ENCODE measurements at places on chromosomes 7 and 10. TPM values are rescaled to one million over a fixed set of nuclear protein-coding genes. Genes with fewer than 3 reads are reported as not detected.

The H2BK1 gene
- not detected for total RNA-seq

DNA sequence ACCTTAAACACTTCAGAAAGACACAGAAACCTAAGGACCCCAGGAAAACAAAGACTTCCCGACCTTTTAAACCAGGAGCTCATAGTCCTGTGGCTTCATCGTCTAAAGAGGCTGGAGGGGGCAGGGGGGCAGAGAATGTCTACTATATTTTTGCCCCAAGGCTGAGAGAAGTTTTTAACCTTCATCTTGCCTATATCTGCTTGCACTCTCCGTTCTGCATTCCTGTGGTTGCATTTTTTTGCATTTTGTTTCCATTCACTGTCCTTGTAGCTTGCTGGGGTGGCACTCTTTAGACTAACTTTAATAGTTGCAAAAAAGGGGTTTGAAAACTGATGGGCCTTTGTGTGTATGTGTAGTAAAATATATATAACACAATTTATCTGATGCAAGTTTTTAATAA lies 23.7 kb downstream of the PRKAR2B start:
- no peak overlapping the region for H3K27ac ChIP-seq
- H3K36me3 ChIP-seq, result no peaks in the 10 kb centered on the region
- DNase-seq, result no peak
- H3K27me3 ChIP-seq, result no peaks in the 10 kb centered on the region

The PILRA gene
- total RNA-seq, result 1.9 TPM

DNA sequence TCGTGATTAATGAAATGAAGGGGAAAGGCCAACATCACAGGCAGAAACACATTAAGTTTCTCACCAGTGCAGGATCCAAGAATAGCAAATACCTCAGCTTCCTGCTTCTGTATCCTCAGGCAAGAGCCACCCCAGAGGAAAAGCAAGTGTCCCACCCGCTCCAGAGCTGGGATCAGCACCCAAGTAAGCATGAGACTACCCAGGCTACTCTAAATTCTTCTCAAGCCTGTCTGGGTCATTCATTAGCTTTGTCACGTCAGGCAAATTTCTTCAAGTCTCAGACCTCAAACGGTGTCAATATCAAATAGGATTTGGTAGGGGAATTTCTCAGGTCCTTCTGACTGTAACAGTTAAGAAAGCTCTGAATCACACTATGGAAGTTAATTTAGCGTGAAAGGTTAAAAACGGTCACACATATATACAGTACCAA lies 59.0 kb downstream of the GNA12 start:
- DNase-seq, result no peak
- H3K4me3 ChIP-seq, result no peak overlapping the region
- H3K4me1 ChIP-seq, result no peaks in the 10 kb centered on the region
- H3K27ac ChIP-seq, result no peak overlapping the region
- no peaks in the 10 kb centered on the region for H3K27me3 ChIP-seq
- H3K36me3 ChIP-seq, result no peaks in the 10 kb centered on the region

DNA sequence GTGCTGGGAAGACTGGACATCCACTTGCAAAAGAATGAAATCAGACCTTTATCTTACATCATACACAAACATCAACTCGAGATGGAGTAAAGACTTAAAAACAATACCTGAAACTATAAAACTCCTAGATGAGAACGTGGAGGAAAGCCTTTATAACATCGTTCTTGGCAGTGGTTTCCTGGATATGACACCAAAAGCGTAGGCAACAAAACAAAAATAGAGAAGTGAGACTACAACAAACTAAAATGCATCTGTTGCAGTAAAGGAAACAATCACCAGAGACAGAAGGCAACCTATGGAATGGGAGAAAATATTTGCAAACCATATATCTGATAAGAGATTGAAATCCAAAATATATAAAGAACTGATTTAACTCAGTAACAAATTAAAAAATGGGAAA lies 33.3 kb downstream of the CC2D2B start:
- H3K36me3 ChIP-seq, result no peaks in the 10 kb centered on the region
- DNase-seq, result no peak
- H3K27ac ChIP-seq, result no peak overlapping the region
- no peaks in the 10 kb centered on the region for H3K27me3 ChIP-seq
- no peak overlapping the region for H3K4me3 ChIP-seq
- H3K4me1 ChIP-seq, result no peaks in the 10 kb centered on the region

DNA sequence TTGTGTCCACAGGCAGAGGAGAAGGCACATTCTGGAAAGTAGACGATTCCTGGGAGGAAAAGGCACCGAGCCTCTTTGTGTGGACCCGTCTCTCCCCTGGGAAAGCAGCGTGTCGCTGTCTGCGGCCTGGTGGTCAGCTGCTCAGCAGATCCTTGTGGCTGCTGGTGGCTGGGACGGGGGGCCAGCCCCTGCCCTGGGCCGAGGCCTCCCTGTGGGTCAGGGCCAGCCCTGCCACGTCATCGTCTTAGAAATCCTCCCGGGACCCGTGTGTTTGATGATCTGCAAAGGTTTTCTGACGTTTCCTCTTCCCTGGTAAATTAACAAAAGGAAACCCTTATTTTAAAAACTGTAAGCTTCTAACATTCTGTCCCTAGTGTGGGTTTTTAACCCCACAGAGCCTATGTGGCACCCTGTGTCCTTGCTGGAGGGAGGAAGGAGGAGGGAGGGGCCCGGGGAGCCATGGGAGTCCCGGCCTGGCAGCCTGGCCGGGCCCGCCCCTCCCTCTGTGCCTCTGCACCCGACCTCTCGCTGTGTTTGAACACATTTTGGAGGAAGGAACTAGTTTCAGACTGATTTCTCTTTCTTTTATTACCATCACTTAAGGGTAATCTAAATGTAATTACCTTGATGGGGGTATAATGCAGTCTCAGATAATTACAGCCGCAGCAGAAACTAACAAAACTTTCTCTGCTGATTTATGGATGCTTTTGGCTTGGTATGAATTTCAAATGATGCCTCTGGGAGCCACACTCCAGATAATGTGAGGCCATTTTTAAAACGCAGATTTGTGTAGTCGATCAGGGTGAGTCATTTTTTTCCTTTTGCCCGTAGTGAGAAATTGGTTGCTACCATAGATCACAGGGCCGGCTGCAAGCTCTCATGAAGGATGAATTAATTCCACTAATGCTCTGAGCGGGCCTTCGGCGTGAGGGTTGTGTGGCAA lies 85.5 kb downstream of the NKX6-2 start:
- peaks cover 17% of the 10 kb centered on the region for H3K4me1 ChIP-seq
- peak; percentile 72 for DNase-seq
- H3K27ac ChIP-seq, result peak overlapping the region; percentile 78
- H3K36me3 ChIP-seq, result no peaks in the 10 kb centered on the region

- H3K36me3 ChIP-seq, result no peaks in the 10 kb centered on the region
- no peaks in the 10 kb centered on the region for H3K27me3 ChIP-seq
- H3K27ac ChIP-seq, result no peak overlapping the region
- DNase-seq, result no peak
- no peak overlapping the region for H3K4me3 ChIP-seq
Measured at GRCh38 chr10:130630135-130630534, 493.9 kb downstream of the GLRX3 start.

GRCh38 chr7:22325671-22326070 lies 31.3 kb downstream of the RAPGEF5 start:
- DNase-seq, result no peak
- no peaks in the 10 kb centered on the region for H3K27me3 ChIP-seq
- no peaks in the 10 kb centered on the region for H3K36me3 ChIP-seq
- H3K4me1 ChIP-seq, result peaks cover 44% of the 10 kb centered on the region
- no peak overlapping the region for H3K4me3 ChIP-seq

- no peak overlapping the region for H3K27ac ChIP-seq
- H3K4me1 ChIP-seq, result no peaks in the 10 kb centered on the region
- H3K36me3 ChIP-seq, result no peaks in the 10 kb centered on the region
- H3K4me3 ChIP-seq, result no peak overlapping the region
Measured at GRCh38 chr10:16116404-16117304, 256.3 kb upstream of the MINDY3 start.

The DKK1 gene
- not detected for total RNA-seq

GRCh38 chr7:64736575-64736974 lies 57.7 kb upstream of the ZNF138 start:
- no peaks in the 10 kb centered on the region for H3K4me1 ChIP-seq
- no peaks in the 10 kb centered on the region for H3K27me3 ChIP-seq
- H3K4me3 ChIP-seq, result no peak overlapping the region
- no peaks in the 10 kb centered on the region for H3K36me3 ChIP-seq
- no peak for DNase-seq
- no peak overlapping the region for H3K27ac ChIP-seq

GRCh38 chr7:101555269-101555920 lies 73.7 kb downstream of the MYL10 start:
- H3K4me1 ChIP-seq, result no peaks in the 10 kb centered on the region
- no peak overlapping the region for H3K27ac ChIP-seq
- H3K27me3 ChIP-seq, result no peaks in the 10 kb centered on the region

DNA sequence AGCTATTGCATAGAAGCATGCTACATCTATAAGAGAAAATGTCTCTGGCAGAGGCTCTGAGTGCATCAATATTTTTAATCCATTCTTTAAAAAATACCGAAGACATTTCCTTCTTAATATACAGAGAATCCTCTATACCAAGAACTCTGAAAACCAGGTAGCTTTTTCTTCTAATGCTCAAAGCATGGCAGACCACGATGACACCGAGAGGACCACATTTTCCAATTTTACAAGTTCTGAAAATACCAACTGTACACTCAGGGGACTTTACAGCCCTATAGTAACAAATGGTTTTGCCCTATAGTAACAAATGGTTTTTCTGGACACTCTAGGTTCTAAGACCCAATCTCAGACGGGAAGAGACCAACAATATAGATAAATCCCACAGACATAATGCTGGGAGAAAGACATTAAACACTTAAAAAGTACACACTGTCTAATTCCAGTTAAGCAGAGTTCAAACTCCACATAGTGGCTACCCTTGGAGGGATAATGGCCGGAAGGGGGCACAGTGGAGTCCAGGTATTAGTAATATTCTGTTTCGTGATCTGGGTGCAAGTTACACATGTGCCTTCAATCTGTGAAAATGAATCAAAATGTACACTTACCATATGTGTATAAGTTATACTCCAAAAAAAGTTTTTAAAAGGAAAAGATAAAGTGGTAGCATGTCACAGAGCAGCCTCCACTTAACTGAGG lies 26.2 kb downstream of the CCDC6 start:
- no peak overlapping the region for H3K4me3 ChIP-seq
- no peaks in the 10 kb centered on the region for H3K36me3 ChIP-seq
- no peaks in the 10 kb centered on the region for H3K27me3 ChIP-seq
- peaks cover 5% of the 10 kb centered on the region for H3K4me1 ChIP-seq
- DNase-seq, result no peak

- no peak overlapping the region for H3K4me3 ChIP-seq
- no peak overlapping the region for H3K27ac ChIP-seq
- no peaks in the 10 kb centered on the region for H3K27me3 ChIP-seq
Measured at GRCh38 chr10:13658264-13658663, 71.5 kb downstream of the PRPF18 start.

DNA sequence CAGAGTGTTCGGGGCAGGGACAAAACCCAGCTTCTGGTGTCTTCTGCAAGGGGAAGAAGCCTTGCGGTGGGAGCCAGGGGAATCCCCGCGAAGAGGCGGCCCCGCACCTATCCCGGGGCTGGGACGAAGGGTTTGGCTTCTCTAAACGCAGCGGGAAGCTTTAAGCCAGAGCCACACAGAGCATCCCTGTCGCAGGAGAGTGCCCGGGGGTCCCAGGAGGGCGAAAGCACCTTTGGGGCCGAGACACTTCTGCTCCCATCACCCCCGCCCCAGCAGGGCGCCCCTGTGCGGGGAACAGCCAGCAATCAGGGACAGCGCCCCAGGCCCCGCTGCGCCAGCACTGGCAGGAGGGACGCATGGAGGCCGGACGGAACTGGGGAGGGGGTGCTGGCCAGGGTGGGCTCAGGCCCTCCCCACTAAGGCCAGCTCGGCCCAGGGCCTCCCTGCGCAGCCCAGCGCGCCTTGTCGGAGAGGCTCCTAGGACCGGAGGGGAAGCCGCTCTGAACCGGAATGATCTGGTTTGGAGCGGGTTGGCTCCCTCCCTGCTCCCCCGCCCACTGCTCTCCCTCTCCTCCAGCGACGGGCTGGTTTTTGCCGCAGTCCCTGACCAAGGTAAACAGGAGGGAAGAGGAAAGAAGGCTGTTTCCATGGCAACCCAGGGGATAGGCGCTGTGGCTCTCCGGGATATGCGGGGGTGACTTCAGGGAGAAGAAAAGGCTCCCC lies 63.9 kb downstream of the TMEM209 start:
- H3K4me1 ChIP-seq, result peaks cover 26% of the 10 kb centered on the region
- no peaks in the 10 kb centered on the region for H3K27me3 ChIP-seq
- DNase-seq, result peak; percentile 81
- peak overlapping the region; percentile 72 for H3K27ac ChIP-seq

DNA sequence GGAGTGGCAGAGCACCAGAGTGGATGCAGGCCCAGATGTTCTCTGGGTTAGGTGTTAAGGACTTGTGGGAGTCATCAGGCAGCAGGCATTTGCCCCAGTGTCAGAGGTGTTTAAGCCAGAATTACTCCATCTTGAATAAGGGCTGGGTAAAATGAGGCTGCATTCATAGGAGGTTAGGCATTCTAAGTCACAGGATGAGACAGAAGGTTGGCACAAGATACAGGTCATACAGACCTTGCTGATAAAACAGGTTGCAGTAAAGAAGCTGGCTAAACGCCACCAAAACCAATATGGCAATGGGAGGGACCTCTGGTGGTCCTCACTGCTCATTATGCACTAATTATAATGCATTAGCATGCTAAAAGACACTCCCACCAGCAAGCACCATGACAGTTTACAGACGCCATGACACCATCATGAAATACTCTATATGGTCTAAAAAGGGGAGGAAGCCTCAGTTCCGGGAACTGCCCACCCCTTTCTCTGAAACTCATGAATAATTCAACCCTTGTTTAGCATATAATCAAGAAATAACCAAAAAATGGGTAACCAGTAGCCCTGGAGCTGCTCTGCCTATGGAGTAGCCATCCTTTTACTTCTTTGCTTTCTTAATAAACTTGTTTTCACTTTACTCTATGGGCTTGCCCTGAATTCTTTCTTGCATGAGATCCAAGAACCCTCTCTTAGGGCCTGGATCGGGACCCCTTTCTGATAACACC lies 882 bp upstream of the LRRC61 start:
- H3K4me1 ChIP-seq, result peaks cover 23% of the 10 kb centered on the region
- peak overlapping the region; percentile 96 for H3K27ac ChIP-seq
- no peak for DNase-seq
- H3K36me3 ChIP-seq, result no peaks in the 10 kb centered on the region
- peak overlapping the region; percentile 87 for H3K4me3 ChIP-seq

The NME8 gene
- total RNA-seq, result not detected

Data from transverse colon (tissue), 4 donors.